Bone marrow (tissue), 2 donors: ENCODE measurements at places on chromosomes 6 and 20.

GRCh38 chr6:48176645-48177308 is 65.8 kb upstream of the PTCHD4 start:
- no peak for DNase-seq

- no peak for DNase-seq
These were observed 43.6 kb downstream of the NCOA7 start for GRCh38 chr6:125834348-125834747.

- DNase-seq = no peak
These were observed 46.6 kb downstream of the AGPAT4 start for GRCh38 chr6:161227004-161227960.

DNA sequence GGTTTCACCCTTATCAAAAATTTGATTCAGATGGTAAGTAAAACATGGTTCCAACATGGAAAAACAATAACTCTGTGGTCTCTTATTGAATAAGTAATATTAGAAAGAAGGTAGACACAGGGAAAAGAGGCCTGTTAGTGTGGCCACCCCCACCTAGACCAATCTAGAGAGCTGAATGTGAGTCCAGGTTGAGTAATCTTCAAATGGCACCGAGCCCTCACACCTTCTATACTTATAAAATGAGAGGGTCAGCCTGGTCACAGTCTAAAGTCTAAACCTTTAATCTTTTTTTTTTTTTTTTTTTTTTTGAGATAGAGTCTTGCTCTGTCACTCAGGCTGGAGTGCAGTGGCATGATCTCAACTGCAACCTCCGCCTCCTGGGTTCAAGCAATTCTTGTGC is 6.9 kb downstream of the FAM184A start:
- no peak for DNase-seq

GRCh38 chr6:152098683-152099082 is 291.2 kb downstream of the ESR1 start:
- no peak for DNase-seq

DNA sequence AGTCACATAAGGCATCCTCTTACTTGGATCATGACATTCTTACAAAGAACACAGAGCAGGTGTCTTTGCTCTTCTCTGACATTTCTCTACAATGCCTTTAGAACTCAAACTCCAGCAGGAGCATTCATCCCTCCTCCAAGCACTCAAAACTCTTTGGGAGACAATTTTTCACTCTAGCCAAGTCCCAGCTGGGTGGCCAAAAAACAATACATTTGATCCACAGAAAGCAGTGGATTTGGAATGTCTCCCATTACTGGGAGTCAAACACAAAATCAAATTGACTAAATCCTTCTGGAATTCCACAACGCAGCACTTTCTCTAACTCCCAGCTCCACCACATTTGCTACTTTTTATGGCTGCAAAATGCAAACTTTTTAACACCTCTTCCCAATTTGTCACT is 108.6 kb upstream of the VGLL2 start:
- no peak for DNase-seq

DNA sequence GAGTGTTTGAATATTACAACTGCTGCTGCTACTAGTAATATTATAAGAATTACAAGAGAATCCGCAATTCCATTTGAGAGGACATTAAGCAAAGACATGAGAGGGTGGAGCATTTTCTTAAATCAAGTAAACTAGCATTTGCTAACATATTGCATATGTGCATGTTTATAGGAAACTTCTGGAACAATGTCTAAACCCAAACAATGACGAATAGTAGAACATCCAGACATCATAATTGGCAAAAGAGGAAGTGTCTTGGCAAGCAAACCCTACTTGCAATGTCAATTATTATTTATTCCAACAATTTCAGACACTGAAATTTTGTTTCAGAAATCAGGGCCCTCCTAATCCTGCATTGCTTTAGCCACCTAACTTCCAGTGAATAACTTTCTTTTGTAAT is 1155.3 kb upstream of the GJE1 start:
- no peak for DNase-seq

DNA sequence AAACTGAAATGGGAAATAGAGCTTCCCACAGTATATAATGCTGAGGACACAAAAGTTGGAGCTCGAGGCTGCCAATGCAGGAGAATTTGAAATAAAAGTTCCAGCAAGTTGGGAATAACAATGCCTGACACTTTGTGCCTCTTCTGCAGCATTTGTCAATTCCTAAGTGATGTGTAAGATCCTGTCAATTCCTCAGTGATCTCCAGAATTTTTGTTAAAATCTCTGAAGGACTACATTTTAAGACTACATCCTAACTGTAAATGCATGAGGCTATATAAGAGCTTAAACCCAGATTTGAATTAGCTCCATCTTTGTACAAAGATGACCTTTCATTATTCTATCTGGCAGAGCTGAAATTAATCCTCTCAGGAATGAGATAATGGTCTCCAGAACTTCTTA is 208.2 kb downstream of the COL12A1 start:
- no peak for DNase-seq

- no peak for DNase-seq
These were observed 70.9 kb downstream of the ARID1B start for GRCh38 chr6:156848123-156848522.
